ENCODE measurements at places on chromosomes 16 and 17. TPM values are rescaled to one million over a fixed set of nuclear protein-coding genes. Genes with fewer than 3 reads are reported as not detected.

DNA sequence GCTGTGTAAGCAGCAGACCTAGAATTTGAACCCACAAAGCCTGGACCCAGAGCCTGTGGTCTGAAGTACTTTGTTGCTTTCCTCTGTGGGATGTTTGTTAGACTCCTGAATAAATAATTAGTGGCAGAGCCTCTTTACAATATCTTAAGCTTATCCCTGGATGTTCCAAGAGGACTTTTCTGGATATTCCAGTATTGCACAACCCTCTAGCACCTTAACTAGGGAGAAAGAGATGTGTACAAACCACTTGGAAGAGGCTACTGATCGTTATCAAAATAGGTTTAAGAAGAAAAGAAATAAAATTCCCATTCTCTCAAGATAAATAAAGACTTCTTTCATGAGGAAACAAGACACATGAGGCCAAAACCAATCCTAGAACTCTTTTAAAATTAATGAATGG lies 632.4 kb downstream of the CDH11 start:
- no peak overlapping the region for H3K4me3 ChIP-seq
- H3K4me1 ChIP-seq = no peaks in the 10 kb centered on the region
- H3K27me3 ChIP-seq = no peaks in the 10 kb centered on the region
- no peak overlapping the region for H3K27ac ChIP-seq
- no peak for DNase-seq
- H3K36me3 ChIP-seq = peaks cover 1% of the 10 kb centered on the region

- H3K27me3 ChIP-seq = no peaks in the 10 kb centered on the region
- no peaks in the 10 kb centered on the region for H3K4me1 ChIP-seq
- DNase-seq = no peak
- no peak overlapping the region for H3K27ac ChIP-seq
- no peak overlapping the region for H3K4me3 ChIP-seq
- H3K36me3 ChIP-seq = no peaks in the 10 kb centered on the region
Measured at GRCh38 chr17:40859536-40859935, 7.5 kb downstream of the KRT12 start.

DNA sequence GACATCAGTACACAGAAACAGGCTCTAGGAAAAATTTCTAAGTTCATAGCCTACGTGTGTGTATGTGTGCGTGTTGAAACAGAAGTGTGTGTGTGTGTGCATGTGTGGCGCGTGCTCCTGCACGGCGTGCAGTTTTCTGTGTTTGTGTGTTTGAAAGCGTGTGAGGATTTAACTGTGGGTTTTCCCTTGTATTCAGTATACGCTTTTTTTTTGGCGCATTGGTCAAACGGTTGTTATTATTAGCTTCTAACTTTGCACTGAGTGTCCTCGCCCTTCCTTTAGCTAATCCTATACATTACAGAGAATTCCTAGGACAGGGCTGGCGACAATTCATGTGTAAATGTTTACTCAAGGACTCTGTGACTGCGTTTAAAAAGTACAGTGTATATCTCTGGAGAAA lies 23.0 kb downstream of the TMC6 start:
- no peak for DNase-seq
- H3K27me3 ChIP-seq = no peaks in the 10 kb centered on the region
- H3K4me1 ChIP-seq = peaks cover 14% of the 10 kb centered on the region
- H3K36me3 ChIP-seq = peaks cover 9% of the 10 kb centered on the region
- no peak overlapping the region for H3K4me3 ChIP-seq

- no peak overlapping the region for H3K27ac ChIP-seq
- peaks cover 5% of the 10 kb centered on the region for H3K4me1 ChIP-seq
- no peak for DNase-seq
Measured at GRCh38 chr16:23334950-23335349, 32.8 kb downstream of the SCNN1B start.

GRCh38 chr16:88456356-88457292 lies 3.5 kb downstream of the ZFPM1 start:
- H3K27me3 ChIP-seq = no peaks in the 10 kb centered on the region
- H3K4me1 ChIP-seq = peaks cover 47% of the 10 kb centered on the region
- no peaks in the 10 kb centered on the region for H3K36me3 ChIP-seq

- H3K36me3 ChIP-seq = peaks cover 6% of the 10 kb centered on the region
- no peak for DNase-seq
- no peak overlapping the region for H3K27ac ChIP-seq
- H3K4me3 ChIP-seq = no peak overlapping the region
- H3K27me3 ChIP-seq = no peaks in the 10 kb centered on the region
Measured at GRCh38 chr16:3589441-3589921, 12.3 kb upstream of the NLRC3 start.

DNA sequence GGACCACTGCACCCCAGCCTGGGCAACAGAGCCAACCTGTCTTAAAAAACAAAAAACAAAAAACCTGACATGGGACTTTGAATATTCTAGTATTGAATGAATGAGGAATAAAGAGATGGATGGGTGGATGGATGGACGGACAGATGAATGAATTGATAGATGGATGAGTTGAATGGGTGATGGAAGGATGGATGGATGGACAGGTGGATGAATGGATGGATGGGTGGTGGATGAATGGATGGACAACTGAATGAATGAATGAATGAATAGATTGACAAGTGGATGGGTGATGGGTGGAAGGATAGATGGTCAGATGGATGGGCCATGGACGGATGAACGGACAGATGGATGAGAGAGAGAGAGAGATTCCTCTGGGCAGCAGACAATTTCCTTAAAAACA lies 22.8 kb upstream of the CEP20 start:
- H3K27me3 ChIP-seq = no peaks in the 10 kb centered on the region
- no peak overlapping the region for H3K27ac ChIP-seq
- no peak overlapping the region for H3K4me3 ChIP-seq

GRCh38 chr16:86752582-86753175 lies 174.3 kb downstream of the FOXL1 start:
- peaks cover 8% of the 10 kb centered on the region for H3K27me3 ChIP-seq
- no peak overlapping the region for H3K27ac ChIP-seq
- no peak for DNase-seq

DNA sequence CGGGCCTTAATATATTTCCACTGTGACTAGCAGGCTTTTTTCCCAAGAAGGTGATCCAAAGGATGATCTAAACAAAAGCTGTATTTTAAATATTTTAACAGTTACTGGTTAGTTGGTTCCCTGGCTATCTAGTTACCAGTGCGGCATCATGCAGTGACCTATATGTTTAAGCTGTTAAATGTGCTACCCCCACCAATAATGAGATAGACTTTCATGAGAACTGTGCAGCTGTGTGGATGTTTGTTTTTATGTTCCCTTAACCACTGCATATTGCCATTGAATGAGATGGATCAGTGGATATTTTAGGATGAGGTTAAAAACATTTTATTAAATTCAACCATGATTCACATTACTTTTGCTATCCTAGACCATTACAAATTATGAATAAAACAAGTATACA lies 16.9 kb downstream of the ERN1 start:
- no peaks in the 10 kb centered on the region for H3K27me3 ChIP-seq
- no peak for DNase-seq
- no peak overlapping the region for H3K4me3 ChIP-seq
- H3K27ac ChIP-seq = no peak overlapping the region

DNA sequence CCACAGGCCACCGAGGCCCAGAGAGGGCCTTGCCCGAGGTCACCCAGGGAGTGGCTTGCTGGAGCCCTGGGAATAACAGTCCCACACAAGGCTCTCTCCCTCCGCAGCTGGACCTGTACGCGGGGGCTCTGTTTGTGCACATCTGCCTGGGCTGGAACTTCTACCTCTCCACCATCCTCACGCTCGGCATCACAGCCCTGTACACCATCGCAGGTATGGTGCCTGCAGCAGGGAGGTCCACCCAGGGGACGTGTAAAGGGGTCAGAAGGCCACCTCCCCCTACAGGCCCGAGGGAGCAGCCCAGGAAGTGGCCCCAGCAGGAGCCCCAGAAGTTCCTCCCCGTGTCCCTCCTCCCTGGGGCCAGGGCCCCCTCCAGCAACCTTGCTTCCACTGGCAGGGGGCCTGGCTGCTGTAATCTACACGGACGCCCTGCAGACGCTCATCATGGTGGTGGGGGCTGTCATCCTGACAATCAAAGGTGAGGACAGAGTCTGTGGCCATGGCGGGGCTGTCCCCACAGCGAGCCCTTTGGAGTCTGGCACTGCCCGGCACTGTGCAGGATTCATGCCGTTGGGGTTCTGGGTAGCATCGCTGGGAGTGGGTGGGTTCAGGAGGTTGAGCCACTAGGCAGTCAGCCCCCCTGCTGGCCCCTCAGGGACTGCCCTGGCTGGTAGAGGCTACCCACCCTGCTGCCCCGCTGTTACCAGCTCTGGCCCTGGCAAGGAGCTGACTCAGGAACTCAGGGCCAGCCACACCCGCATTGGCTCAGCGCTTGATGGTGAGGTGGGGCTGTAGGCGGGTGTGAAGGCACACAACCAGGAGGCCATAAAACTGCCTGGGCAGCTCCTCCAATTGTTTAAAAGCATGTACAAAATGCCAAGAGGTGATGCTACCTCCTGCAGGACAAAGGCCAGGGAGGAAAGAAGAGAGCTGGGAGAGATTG lies 17.3 kb downstream of the SLC5A10 start:
- no peak for DNase-seq
- peaks cover 11% of the 10 kb centered on the region for H3K4me1 ChIP-seq
- H3K27ac ChIP-seq = no peak overlapping the region

- no peak overlapping the region for H3K4me3 ChIP-seq
- H3K27me3 ChIP-seq = no peaks in the 10 kb centered on the region
- peaks cover 24% of the 10 kb centered on the region for H3K36me3 ChIP-seq
- no peaks in the 10 kb centered on the region for H3K4me1 ChIP-seq
- no peak for DNase-seq
Measured at GRCh38 chr16:191831-192230, 11.6 kb downstream of the HBQ1 start.

DNA sequence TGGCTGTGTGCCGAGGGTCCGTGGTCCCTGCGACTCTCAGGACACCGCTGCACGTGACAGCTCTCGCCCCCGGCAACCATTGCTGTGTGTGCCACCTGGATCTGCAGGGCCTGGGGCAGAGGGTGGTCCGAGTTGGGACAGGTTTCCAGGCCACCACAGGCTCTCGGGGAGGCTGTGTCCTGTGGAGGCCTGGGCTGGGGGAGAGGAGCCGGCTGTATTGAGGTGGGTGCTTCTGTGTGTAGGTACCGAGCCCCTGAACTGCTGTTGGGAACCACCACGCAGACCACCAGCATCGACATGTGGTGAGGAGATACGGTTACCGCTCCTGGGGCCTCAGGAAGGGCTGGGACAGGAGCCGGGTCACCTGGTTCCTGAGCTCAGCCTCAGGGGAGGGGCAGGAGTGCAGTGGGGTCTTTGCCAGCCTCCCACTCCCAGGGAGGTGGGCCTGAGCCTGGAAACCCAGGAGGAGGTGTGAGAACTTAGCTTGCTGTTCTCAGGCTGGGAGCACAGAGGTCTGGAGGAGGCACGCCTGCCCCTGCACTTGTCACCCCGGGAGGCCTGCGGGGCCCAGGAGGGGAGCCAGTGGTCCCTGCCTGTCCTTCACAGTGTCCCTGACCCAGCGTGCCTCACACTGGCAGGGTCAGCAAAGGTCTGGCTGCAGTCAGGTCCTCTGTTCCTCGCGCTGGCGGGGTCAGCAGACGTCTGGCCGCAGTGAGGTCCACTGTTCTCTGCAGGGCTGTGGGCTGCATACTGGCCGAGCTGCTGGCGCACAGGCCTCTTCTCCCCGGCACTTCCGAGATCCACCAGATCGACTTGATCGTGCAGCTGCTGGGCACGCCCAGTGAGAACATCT lies 7.3 kb downstream of the SPATA2L start:
- no peak overlapping the region for H3K4me3 ChIP-seq
- peaks cover 3% of the 10 kb centered on the region for H3K36me3 ChIP-seq

DNA sequence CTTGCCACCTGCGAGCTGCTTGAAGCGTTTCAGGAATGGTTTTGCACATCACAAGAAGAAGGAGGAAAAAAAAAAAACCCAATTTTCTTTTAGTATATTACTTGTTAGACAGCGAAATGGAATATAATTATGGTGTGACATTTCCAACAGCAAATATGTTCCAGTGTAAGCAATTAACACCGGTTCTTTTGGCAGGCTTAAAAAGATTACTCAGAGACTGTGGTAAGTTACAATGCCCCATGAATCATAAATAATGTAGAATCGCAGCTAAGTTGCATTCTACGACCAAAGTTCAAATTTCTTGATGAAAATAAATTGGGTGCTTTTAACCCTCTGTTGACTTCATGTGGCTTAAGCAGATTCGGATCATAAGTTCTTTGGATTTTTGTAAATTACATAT lies 245.2 kb downstream of the XYLT1 start:
- H3K4me3 ChIP-seq = no peak overlapping the region
- peaks cover 8% of the 10 kb centered on the region for H3K4me1 ChIP-seq
- no peaks in the 10 kb centered on the region for H3K27me3 ChIP-seq
- DNase-seq = no peak
- H3K27ac ChIP-seq = peak overlapping the region; percentile 20

DNA sequence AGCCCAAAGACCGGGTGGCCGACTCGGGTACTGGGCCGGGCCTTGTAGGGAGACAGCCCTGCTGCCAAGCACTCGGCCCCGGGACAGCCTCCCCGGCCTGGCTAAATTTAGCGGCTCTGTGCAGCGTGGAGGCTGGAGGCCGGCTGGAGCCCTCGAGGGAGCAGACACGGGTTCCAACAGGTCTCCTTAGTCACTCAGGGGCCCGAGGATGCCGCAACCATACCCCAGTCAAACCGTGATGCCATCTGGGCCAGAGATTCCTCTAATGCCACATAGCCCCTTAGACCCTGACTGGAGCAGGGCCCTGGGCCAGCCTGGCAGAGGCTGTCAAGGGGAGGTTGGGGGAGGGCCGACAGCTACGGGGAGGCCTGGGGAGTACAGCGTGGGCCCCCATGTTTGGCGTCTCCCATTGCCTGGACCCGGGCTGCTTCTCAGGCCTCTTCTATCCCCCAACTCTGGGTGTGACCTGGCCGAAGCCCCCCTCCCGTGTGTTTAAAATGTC lies 2.9 kb upstream of the P2RX1 start:
- no peaks in the 10 kb centered on the region for H3K36me3 ChIP-seq
- peaks cover 23% of the 10 kb centered on the region for H3K4me1 ChIP-seq
- no peak overlapping the region for H3K4me3 ChIP-seq
- no peak for DNase-seq
- no peaks in the 10 kb centered on the region for H3K27me3 ChIP-seq

GRCh38 chr17:40319651-40320540 lies 10.9 kb downstream of the RARA start:
- no peaks in the 10 kb centered on the region for H3K27me3 ChIP-seq
- DNase-seq = peak; percentile 76
- H3K4me1 ChIP-seq = peaks cover 91% of the 10 kb centered on the region

Gene CNTNAP4
- not detected for total RNA-seq

Gene AOC2
- total RNA-seq = 8.8 TPM

Gene PRCD
- 1.5 TPM for total RNA-seq

Gene PHOSPHO1
- 0.29 TPM for total RNA-seq

Gene TIMP2
- total RNA-seq = 4.1 TPM

Gene ZNF624
- total RNA-seq = 8.4 TPM

Gene PARD6A
- total RNA-seq = 9.2 TPM
